ENCODE measurements at places on chromosomes 5 and 9.
A peak's percentile ranks its signal among the peaks of the same experiment; 100 is the strongest.

DNA sequence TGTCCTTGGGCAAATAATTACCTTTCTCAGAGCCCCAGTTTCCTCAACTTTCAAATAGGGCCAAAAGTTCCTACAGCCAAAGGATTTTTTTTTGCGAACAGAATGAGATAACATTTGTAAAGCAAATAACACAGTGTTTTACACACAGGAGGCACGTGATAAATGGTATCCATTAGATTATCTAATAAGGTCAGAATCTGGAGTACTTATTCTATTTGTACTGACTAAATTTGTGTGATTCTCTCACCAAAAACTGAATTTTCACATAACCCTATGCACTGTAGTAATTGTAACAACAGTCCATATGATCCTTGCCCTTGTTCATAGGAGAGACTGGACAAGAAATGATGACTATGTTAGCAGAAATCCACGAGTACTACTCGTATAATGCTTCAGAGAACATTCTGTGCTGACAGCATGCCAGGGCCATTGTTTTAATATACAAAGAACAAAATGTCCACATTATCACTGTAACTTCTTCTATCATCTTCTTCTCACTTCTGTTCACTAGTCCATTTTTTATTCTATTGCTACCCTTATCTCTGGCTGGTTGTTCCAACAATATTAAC lies 13.9 kb upstream of the FEM1C start:
- no peak for DNase-seq

- no peak for DNase-seq
These were observed 53.7 kb downstream of the IPO11 start for GRCh38 chr5:62465985-62466925.

GRCh38 chr5:142572006-142572405 lies 113.9 kb downstream of the FGF1 start:
- no peak for DNase-seq

GRCh38 chr9:114911167-114911821 lies 19.1 kb downstream of the TNFSF8 start:
- peak; percentile 41 for DNase-seq

- no peak for DNase-seq
These were observed 31.0 kb upstream of the IL17B start for GRCh38 chr5:149410071-149410470.

- no peak for DNase-seq
These were observed 73.6 kb upstream of the RPS23 start for GRCh38 chr5:82351754-82352145.

GRCh38 chr9:89427621-89428221 lies 70.2 kb downstream of the SEMA4D start:
- DNase-seq: no peak

GRCh38 chr5:142769251-142769792 lies 855 bp upstream of the ARHGAP26 start:
- no peak for DNase-seq

- peak; percentile 30 for DNase-seq
These were observed 41.5 kb downstream of the SAR1B start for GRCh38 chr5:134590992-134591659.

DNA sequence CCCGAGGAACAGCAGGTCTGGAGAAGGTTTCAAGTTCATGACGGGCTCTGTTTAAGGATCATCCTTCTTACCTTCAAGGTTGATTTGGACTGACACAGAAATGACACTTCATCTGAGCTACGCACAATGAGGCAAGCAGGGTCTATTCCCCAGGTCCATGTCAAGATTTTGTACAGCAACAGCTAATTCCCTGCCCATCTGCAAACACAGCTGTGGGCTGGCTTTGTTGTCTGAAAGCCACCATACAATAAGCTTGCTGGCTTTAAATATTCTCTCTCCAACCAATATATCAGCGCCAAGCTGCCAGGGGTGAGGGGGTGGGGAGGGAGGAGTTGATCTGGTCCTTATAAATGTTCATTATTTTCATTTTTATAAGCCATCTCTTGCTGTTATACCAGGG lies 92.0 kb downstream of the OTULIN start:
- no peak for DNase-seq

- no peak for DNase-seq
These were observed 495.2 kb downstream of the TLE4 start for GRCh38 chr9:80066931-80067330.

GRCh38 chr5:171660434-171660833 lies 125.2 kb upstream of the SMIM23 start:
- no peak for DNase-seq

DNA sequence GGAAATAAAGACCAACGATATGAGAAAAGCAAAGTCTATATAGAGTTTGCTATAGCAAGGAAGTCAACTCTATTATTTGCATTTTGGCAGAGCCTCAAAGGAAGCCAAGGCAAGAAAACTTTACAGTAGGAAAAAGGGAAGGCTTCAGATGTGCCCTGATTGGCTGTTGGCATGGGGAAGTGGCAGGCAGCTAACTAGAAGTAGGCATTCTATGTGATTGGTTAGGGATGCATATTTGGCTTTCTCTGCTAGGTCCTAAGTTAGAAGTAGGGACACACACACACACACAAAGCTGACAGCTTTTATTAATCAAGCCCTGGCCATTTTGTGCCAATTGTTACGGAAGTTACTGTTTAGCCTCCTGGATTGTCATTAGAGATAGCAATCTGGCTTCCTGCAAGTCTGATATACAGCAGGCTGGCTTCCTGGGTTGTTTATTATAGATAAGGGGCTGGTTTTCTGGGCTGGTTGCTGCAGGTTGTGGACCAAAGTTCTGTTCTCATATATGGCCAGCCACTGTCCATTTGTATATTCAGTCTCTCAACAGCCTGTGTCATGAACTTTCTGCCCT lies 308.1 kb upstream of the GRAMD2B start:
- no peak for DNase-seq

DNA sequence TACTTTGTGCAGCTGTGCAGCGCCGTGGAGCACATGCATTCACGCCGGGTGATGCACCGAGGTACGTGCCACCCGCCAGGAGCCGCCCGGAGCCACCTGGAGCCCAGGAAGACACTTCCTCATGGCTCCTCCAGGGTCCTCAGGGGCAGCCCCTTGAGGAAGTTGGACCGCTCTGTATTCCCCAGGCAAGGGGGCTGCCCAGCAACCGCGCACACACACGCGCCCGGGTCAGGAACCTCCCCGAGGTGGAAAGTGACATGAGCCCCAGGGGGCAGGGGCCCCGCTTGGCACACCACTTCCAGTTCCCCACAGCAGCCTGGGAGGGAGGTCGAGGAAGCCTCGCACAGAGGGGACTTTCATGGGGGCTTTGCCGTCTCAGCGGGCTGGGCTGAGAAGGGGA lies 68.6 kb downstream of the NEK6 start:
- DNase-seq: no peak

DNA sequence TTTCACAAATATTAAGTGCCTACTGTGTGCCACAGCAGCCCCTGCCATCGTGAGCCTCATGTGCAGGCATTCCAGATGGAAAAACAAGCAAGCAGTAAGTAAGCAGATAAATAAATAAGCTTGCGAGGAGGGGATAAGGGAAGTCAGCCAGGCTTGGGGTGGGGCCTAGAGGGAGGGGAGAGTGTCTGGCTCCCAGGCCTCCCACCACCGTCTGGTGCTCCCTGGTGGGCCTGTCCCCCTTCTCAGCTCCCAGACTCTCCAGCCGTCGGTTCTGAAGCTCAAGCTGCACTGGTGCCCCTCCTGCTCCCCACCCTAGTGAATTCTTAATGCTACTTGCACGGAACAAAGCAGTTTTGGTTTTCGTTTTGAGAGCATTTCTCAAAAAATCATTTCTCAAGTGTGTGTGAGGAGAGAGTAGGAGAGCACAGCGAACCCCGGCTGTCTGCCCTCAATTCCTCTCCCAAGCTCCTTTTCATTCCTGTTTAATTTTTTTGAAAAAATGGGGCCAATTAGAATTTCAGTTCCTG lies 6.6 kb upstream of the IER5L start:
- no peak for DNase-seq

GRCh38 chr9:134557331-134557730 lies 84.3 kb upstream of the COL5A1 start:
- no peak for DNase-seq

- no peak for DNase-seq
These were observed 420.8 kb upstream of the ACTBL2 start for GRCh38 chr5:57903458-57903857.

DNA sequence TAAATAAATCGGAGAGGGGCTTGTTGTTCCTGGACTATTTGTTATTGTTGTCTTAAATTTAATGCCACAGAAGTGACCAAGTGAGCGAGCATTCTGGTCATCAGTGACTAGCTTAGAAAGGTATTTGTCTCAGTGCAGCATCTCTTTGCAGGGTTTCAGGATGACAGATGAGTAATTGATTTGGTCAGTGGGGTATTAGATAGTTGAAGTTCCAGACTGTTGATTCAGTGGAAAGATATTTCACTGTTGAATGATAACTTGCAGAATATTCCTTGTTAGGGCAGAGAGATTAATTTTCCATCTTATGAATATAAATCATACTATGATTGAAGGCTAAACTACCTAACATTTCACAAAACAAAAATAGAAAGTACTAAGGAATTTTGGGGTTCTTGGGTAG lies 122.4 kb downstream of the TRIO start:
- no peak for DNase-seq

DNA sequence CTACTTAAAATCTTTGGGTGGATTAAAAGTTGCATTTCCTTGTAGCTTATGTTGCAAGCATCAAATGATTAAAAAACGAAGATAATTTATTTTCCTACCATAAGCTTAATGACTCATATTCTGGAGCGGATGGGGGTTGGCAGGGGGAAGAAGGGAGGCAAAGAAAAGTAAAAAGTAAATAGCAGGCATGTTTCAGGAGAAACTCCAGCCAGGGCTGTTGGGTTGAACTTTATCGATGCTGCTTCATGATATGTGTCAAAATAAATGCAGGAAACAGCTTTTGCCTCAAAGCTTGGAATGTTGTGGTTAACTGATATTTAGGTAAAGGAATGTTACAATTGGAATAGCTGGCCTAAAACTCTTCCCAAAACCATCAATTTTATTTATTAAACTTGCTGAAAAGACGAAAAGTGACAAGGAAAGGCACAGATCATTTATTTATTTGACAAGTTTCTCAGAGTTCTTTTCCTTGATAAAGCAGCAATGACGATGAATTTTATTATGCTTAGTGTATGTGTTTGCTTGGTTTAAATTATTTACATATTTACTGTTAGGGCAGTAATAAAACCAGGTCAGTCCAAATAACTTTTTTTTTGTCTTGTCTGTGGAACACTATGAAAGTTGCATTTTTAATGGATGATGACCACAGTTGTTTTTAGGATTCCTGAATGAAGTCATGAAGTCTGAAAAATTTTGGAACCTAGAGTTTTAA lies 177.9 kb downstream of the PCSK1 start:
- DNase-seq: no peak

DNA sequence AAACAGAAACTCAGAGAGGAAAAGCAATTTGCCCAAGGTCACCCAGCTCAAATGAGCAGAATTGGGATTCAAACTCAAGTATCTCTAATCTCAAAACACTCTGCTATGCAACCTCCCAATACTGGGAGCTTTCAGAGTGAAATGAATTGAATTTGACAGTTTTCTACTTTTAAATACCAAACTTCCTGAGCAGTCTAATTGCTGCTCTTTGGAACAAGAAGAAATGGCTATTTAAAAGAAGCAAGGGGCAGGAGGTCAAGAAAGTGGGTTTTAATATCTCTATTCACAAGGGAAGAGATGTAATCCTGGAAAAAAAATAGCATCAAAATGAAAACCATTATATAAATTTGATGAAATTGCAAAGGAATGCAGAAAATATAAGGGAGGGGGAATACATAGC lies 142.6 kb downstream of the INSYN2B start:
- no peak for DNase-seq

DNA sequence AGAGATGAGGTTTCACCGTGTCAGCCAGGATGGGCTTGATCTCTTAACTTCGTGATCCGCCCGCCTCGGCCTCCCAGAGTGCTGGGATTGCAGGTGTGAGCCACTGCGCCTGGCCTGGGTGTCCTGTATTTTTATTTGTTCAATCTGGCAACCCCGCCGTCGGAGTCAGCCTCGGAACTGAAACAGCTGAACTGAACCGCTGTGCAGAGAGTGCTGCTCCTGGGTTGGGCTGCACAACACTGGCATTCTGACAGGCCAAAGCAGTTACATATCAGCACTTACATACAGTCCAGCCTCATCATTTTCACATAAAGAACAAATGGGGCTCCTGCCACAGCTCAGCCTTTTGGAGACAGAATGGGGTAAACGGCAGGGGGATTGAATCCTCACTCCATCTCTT lies 185.6 kb downstream of the C9orf50 start:
- no peak for DNase-seq

GRCh38 chr9:87677776-87678587 lies 47.9 kb upstream of the CTSL start:
- DNase-seq: no peak

DNA sequence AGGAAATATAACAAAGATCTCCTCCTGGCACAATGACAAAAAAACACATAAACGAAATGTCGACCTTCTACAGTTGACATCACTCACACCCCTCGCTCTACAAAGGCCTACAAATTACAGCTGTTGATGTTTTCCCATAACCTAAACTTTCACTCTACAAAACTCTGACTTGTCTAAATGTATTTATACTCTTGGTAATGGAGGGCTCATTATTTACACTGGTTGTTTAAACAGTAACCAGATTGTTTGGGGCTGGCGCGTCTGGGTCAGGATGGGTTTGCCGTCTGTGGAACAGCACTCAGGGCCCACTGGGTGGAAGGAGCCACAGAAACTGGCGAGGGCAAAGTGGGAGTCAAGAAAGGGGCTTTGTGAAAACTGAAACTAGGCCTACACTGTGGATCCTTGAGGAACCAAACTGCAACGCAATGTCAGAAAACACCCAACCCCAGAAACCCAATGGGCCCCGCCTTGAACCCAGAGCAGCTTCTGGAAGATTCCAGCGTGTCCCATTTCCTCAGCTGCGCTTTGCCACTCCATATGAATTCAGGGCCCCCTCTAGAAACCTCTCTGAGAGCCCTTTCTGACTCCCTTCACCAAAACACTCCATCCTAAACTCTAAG lies 136.7 kb downstream of the ROR2 start:
- no peak for DNase-seq

DNA sequence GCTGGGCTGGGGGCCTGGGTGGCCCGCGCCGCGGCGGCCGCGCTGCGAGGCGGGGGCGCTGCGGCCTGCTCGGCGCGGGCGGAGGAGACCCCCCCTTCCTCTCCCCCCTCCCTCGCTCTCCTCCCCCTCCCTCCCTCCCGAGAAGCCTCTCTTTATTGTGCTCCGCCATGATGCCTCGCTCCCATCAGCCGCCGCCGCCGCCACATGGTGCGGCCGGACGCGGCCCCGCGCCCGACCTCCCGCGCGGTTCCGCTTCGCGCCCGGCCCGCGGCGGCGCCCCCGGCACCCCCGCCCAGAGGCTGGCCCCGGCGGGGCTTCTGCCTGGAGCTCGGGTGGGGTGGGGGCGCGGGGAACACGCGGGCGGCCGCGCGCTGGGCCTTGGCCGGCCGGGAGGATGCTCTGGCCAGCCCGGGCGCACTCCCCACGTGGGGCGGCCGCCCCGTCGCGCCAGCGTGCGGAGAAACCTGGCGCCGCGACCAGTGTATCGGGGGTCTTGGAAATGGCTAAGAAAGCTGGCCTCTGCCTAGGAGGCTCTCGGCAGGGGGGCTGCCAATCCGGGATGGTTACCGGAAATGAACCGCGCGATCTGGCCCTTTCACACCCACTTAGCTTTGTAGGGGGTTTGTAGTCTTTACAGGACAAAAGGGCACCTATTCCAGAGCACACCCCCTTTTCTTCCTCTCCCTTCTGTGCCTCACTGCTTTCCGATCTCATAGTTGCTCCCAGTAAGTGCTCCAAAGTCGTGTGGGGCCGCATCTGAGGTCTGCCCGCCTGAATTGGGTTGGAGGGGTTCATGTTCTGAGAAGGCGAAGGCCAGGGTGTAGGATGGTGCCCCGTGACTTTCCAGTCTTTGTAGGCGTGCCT lies 1.0 kb downstream of the SET start:
- no peak for DNase-seq
